ENCODE measurements at places on chromosomes 7 and 10.

DNA sequence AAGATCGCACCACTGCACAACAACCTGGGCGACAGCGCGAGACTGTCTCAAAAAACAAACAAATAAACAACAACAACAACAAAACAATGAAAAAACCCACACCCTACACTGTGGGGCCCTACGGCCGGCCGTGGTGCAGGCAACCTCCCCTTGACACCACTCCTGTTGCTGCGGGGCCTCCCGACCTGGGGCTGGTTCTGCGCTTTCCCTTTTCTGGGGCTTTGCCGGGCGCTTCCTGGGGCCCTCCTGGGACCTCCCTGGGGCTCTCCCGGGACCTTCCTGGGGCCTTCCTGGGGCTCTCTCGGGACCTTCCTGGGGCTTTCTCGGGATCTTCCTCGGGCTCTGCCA, 46.6 kb downstream of the INSIG1 start:
- no peak for DNase-seq

GRCh38 chr10:124170631-124171030, 77.2 kb upstream of the CHST15 start:
- DNase-seq, result no peak

- no peak for DNase-seq
Observed at GRCh38 chr10:73759512-73760115, 15.4 kb downstream of the SEC24C start.

GRCh38 chr7:123958186-123958703, 33.2 kb downstream of the SPAM1 start:
- no peak for DNase-seq

DNA sequence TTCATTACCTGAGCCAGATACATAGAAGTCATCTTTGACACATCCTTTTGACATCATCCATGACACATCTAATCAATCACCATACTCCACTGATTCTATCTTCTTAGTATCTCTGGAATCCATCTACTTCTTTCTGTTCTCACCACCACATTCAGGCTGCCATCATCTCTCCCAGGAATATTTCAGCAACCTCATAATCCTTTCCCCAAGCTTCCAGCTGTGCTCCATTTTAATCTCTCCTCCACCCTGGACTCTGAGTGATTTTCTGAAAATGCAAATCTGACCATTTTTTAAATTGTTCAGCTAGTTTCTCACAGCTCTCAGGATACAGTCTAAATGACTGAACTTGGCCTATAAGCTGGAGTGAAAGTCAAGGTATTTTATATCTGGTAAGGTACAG, 2.5 kb upstream of the BTRC start:
- DNase-seq, result no peak

GRCh38 chr10:73768881-73769280, 13.0 kb upstream of the CHCHD1 start:
- DNase-seq, result no peak

DNA sequence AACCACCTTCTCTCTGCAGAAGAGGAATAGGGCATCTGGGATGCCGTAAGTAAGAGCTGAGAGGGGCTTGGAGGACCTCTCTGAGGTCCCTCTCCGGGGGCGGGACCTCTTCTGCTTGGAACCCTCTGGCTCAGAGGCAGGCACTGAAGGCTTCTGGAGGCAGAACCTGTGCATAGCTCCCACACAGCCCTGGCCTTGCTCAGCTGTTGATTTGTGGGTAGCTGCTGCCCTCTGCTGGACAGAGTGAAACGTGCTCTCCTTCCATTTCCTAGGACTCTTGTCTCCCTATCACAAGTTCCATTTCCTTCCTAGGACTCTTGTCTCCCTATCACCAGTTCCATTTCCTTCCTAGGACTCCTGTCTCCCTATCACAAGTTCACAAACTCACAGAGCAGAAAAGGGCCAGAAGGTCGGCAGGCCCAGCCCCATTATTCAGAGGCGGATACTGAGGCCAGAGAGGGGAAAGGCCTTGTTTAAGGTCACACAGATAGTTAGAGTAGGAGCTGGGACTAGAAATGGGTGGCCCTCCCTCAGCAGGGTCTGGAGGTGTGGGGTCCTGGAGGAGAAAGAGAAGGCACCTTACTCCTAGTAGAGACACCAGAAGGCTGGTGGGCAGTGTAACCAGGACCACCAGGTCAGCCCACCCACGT, 30.3 kb upstream of the GARS1 start:
- DNase-seq, result peak; percentile 86

- peak; percentile 92 for DNase-seq
Observed at GRCh38 chr10:63707254-63707910, 186.2 kb downstream of the REEP3 start.

DNA sequence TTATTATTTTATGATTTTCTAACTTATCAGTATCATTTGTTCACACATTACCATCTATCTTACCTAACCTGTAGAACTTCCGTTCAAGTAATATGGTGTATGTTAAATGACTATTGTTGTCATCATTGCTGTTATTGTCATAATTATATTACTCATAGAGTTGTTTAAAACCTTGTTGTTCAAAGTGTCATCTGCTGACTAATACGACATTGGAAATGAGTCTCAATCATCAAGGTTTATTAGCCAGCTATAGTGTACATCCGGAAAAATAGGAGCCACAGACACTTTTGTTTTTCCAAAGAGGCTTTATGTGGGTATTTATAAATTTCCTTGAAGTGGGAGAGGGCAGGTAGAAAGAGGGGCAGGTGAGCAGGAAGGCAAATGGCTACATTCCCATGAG, 386.9 kb upstream of the LRRTM3 start:
- no peak for DNase-seq

DNA sequence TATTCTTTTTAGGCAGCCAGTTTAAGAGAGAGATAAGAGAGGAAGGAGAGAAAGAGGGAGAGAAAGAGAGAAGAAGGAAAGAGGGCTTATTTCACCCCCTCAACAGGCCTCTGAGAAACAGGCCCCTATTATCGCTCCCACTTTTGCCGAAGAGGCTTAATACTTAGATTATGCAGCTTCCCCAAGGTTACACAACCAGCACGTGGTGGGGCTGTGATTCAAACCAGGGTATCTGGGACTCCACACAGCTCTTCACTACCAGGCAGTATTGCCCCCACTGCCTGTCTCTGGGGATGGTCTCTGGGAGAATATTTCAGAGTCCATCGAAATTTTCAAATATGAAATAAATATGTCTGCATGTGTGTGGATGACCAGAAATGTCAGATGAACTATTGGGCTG, 3.0 kb downstream of the GIMAP1 start:
- no peak for DNase-seq

DNA sequence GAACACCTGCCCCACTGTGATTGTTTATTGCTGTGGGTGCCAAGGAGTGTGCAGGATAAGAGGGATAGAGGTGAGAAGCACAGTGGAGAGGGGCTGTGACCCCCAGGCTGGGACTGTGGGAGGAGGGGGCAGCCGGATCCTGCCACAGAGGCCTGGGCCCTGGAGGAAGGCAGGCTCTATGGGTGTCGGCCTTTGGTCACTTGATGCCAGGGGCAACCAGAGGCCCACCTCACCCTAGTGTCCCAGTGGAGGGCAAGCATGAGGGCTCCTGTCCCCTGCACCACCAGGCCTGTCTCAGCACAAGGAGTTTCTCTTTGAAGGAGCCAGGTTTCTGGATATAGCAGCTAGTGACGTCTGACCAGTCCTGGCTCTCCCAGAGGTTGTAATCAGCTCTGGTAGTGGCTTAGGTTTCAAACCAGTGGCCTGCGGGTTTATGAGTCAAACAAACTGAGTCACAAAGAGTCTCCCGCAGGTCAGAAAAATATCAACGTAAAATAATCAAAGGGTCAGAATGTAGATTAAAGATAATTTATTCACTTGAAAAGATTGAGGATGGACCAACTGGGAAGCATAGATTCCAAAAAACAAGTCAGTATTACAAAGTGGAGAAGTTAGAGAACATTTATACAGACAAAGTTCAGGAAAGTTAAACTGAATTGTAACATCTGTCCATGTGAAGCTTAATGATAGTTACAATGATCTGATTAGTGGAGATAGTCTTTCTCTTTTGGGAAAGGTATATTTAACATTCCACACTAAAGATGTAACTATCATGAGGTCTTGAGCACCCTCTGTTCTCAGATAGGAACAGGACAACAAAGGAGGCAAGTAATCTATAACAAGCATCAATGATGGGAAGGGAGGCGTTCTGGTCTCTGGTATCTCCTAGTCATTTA, 37.2 kb upstream of the ZNF488 start:
- no peak for DNase-seq

- no peak for DNase-seq
Observed at GRCh38 chr10:79563426-79563825, 3.2 kb upstream of the SFTPA2 start.

DNA sequence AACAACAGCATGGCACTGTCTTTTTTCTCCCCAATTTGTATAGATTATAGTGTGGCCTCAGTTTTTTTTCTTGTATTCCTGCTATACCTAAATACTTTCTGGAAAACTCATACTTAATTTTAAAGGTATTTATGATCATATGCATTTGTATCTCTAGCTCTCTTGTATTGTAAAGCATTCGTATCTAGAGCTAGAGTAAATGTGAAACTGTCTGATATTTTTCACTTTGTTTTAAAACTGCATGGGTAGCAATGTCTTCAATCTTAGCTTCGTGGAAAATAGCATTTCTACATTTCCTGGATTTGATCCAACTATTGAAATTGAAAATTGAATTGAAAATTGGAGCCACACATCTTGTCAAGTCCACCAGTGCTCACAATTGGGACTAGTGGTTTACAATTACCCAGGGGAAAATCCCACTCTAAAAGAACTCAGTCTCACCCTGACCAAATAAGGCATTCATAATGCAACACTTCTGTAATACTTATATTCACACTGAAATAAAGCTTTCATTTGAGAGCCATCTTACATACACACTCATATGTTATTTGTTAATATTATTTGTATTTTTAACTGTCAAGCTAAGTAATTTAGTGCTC, 51.3 kb upstream of the KLF6 start:
- no peak for DNase-seq

- DNase-seq, result no peak
Observed at GRCh38 chr10:115674496-115674895, 581.3 kb downstream of the ATRNL1 start.

DNA sequence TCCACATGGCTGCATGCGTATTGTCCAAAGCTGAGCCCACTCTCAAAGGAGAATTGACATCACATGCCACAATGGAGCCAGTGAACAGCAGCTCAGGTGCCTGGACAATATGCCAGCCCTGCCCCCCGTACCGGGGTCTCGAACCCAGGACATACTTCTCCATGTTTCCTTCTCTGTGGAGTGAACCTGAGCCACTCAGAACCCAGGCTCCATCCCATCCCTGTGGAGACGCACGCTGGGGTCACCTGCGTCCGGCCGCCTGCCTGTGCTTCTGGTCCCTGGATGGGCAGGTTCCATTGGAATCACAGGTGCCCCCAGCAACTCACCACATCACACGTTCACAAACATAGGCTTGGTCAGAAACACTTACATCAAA, 229.8 kb downstream of the DNAJB6 start:
- DNase-seq, result no peak

DNA sequence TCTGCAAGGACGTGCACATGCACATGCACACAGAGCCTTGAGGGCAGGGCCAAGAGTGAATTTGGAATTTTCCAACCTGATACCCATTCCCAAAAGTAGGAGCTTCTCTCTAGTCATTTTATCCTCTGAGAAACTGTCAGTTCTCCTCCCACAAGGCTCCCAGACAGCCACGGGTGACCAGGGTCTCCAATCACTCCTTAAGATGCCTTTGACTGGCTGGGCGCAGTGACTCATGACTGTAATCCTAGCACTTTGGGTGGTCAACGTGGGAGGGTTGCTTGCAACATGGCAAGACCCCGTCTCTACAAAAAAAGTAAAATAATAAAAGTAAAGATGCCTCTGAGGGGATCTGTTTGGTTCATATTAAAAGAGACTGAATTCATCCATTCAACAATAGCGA, 13.2 kb downstream of the SCD start:
- no peak for DNase-seq

- DNase-seq, result no peak
Observed at GRCh38 chr10:50326757-50327701, 75.7 kb upstream of the ASAH2 start.

- no peak for DNase-seq
Observed at GRCh38 chr10:128883231-128884032, 583.6 kb upstream of the MGMT start.

- DNase-seq, result no peak
Observed at GRCh38 chr7:128456255-128456725, 612 bp downstream of the HILPDA start.

DNA sequence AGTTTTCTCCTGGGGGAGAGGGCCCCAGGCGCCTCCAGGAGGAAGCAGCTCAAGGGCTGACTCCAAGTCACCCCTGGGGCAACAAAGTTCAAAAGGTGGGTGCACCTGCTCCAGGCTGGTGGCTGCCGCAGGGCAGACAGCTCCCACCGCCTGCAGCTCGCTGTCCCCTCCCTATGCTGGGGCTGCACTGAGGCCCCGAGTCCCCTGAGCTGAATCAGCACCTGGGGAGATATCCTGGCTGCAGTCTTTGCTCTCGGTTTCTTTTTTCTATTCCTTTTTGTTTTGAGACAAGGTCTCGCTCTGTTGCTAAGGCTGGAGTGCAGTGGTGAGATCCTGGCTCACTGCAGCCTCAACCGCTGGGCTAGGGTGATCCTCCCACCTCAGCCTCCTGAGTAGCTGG, 183.4 kb downstream of the DNAJB6 start:
- no peak for DNase-seq

- DNase-seq, result no peak
Observed at GRCh38 chr7:92137557-92137956, 3.3 kb upstream of the CYP51A1 start.

DNA sequence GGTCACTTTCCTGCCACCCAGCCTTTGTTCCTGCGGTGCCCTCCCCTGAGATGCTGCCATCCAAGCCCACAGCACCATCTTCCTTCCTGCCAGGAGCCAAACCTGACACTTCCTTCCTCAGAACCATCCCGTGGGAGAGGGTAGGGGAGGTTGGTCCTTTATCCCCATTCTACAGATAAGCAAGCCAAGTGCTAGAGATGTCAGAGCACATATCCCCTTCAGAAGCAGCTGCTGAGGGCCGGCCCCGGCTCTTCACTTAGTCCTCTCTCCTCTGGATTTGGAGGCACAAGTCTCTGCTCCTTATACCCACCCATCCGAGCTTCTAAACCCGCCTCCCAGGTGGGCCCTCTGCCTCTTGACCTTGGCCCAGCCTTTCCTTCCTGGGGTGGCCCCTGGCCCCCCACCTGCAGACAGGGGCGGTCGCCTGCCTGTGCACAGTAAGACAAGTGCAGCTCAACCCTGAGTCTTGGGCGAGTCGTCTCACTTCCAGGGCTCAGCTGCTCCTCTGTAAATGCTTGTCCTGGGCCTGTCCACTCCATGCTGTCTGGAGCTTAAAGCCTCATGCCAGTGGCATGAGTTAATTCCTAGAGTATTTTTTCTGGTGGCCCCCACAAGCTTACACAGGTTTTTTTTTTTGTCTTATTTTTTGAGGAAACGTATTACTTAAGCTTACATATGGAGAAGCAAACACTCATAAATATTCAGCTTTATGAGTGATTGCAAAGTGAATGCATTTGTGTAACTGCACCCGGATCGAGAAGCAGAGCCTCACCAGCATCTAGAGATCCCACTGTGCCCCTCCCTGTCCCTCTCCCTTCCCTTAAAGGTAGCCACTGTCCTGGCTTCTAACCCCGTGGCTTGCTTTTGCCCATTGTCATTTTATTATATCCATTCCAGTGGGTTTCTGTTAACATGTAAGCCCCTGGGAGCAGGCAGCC, 125.1 kb downstream of the CDH23 start:
- no peak for DNase-seq

- no peak for DNase-seq
Observed at GRCh38 chr10:15314482-15315045, 56.5 kb downstream of the FAM171A1 start.

- peak; percentile 38 for DNase-seq
Observed at GRCh38 chr7:134613623-134614347, 32.9 kb upstream of the BPGM start.

All from NCI-H460 (cell line).